ENCODE measurements at places on chromosomes 11 and 22.

DNA sequence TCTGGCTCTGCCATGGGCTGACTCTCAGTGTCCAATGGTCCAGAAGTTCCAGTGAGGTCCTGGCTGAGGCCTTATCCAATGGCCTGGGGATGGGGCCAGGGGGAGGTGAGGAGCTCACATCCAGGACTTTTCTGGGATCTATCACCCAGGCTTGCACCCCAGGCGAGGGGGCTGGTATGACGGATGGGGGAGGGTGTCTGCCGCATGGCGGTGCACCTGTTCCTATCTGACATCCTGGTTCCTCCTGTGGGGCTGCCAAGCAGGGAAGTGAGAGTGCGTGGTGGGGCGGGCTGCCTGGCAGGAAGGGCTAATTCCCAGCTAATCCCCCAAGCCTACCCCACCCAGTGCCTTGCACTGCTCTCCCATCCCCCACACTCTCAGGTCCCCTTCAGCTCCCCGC, 102.1 kb downstream of the NECTIN1 start:
- DNase-seq = no peak

- DNase-seq = no peak
Measured at GRCh38 chr11:116813781-116814471, 9.2 kb downstream of the APOA4 start.

- DNase-seq = no peak
Measured at GRCh38 chr22:40982482-40983385, 31.6 kb downstream of the RBX1 start.

GRCh38 chr11:1652026-1652425, 22.5 kb downstream of the KRTAP5-5 start:
- peak; percentile 28 for DNase-seq

- DNase-seq = no peak
Measured at GRCh38 chr22:31253949-31254348, 38.3 kb downstream of the PIK3IP1 start.

GRCh38 chr11:46277313-46277621, 195 bp upstream of the CREB3L1 start:
- no peak for DNase-seq

DNA sequence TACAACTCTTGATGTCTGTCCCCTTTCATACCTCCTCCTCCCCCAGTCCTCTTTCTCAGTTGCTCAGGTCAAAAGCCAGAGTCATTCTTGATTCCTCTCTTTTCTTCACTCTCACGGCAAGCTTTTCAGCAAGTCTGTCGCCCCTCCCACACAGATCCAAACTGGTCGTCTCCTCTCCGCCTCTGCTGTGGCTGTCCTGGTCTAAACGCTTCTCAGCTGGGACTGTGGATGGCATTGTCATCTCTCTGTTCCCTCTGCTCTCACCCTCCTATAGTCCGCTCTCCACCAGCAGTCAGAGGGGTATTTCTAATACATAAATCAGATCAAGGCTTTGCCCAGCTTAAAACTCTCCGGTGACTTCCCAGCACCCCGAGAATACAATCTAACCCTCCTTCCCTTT, 46.8 kb upstream of the SPATA19 start:
- no peak for DNase-seq

DNA sequence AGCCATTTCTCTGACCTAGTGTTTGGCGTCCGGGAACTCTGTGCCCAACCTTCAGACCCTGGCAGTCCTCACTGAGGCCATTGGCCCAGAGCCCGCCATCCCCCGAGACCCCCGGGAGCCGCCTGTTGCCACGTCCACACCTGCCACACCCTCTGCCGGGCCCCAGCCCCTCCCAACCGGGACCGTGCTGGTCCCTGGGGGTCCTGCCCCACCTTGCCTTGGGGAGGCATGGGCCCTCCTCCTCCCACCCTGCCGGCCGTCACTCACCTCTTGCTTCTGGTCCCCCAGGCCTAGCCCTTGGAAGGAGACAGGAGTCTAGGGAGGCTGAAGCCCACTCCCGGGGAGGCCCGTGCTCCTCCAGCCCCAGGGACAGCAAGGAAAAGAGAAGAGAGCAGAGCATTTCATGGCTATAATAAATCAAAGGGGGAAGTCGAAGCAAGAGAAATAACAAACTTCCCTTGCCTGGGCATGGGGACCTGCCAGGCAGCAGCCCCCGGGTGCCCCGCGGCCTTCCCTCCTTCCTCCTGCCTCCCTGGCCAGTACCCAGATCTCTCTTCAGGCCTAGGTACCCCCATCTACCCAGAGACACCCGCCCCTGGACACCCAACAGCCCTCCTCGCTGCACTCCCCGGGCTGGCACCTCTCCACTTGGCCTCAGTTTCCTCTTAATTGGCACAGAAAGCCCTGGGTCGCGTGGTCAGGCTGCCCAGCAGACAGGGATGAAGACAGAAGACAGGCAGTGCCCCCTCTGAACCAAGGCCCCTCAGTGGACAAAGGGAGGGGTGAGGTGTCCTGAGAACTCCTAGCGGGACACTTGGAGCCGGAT, 13.0 kb upstream of the SLC39A13 start:
- DNase-seq = no peak

- no peak for DNase-seq
Measured at GRCh38 chr11:43685440-43685839, 4.9 kb downstream of the HSD17B12 start.

- DNase-seq = no peak
Measured at GRCh38 chr11:18312012-18312411, 9.9 kb downstream of the HPS5 start.

DNA sequence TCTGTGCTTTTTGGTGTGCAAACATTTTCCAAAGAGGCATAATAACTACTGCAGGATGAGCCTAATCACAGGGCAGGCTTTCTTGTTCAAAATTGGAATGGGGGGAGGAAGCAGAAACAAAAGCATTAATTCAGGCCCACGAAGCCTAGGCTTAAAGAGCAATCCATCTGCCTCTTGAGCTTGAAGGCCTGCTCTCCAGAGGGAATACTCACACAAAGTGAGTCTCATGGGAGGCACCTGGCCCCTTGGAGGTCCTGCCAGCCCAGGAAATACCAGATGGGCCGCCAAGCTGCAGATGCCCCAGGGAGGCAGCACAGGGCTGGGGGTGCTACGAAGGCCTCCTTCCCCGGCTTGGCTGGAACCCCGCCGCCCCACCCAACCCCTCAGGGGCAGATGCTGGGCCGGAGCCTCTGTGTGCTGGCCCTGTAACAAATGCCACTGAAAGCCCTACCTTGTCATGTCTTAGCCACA, 39.3 kb upstream of the COMT start:
- DNase-seq = no peak

- no peak for DNase-seq
Measured at GRCh38 chr11:128731041-128731663, 37.3 kb downstream of the FLI1 start.

DNA sequence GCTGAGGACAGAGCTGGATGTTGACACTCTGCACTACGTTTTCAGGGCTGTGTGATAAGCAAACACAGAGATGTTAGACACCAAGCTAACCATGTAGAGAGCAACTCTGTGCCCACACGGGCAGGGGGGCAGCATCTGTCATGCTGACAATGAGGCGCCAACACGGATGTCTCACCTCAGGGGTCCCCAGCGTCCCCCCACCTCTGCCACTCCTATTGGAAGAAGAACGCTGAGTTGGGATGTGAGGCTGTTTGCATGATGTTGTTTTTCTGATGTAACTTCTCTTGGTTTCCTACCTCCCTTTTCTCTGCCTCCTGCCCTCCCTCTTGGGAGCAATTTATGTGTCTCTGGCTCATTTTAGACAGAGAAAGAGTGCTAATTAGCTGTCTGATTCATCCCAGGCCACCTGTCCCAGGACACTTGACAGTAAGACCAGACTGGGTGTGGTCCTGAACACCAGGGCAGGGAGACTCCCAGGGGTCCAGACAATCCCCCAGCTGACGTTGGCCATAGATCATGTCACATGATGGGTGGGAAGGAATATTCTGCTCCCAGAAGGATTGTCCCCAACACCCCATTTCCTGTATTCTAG, 89.2 kb upstream of the NCAM1 start:
- DNase-seq = no peak

GRCh38 chr11:8810540-8811301, 100.3 kb upstream of the AKIP1 start:
- peak; percentile 86 for DNase-seq

Data from SK-N-SH (cell line).